AG08396 (cell line): ENCODE measurements at places on chromosomes 4 and X.
A peak's percentile ranks its signal among the peaks of the same experiment; 100 is the strongest.

GRCh38 chrX:41758401-41758800 is 34.4 kb downstream of the GPR82 start:
- no peak for DNase-seq

DNA sequence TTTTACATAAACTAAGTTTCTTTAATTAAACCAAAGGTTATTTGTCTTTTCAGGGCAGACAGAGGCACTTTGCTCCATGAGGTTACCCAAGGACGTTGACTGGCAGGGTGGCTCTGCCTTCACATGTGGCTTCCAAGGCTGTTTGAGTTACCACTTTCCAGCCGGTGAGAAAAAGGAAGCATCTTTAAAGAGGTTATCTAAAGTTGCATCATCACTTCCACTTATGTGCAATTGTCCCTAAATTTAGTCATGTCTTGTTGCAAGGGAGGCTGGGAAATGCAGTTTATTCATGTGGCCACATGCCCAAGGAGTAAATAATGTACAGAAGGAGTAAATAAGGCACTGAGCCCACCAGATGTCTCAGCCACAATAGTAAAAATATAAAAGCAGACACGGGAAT is 29.0 kb upstream of the RAP1GDS1 start:
- no peak for DNase-seq

DNA sequence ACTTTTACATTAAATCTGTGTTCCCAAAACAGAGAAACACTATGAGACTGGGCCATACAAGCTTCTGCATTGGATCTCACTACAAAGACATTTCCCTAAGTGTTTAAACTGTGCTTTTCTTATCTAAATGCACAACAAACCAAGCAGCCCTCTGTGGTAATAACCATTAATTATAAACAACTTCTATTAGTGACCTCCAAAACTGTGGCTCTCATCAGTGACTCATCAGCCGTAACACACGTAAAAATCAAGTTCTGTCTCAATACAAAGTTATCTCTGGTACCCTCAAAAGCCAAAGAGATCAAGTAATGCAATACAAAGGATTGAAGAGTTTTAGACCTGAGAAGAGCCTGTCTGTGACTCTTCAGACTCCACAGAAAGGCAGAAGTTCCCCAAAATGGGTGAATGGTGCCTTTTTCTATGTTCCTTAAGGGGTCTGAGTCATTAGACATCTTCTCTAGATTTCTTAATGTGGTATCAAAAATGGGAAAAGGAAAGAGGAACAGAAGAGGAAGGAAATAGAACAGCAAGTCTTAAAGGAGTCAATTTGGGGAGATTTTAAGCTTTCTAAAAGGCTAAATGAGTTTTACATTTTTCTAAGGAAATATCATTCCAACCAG is 189.8 kb upstream of the PPP1R2C start:
- DNase-seq, result no peak

DNA sequence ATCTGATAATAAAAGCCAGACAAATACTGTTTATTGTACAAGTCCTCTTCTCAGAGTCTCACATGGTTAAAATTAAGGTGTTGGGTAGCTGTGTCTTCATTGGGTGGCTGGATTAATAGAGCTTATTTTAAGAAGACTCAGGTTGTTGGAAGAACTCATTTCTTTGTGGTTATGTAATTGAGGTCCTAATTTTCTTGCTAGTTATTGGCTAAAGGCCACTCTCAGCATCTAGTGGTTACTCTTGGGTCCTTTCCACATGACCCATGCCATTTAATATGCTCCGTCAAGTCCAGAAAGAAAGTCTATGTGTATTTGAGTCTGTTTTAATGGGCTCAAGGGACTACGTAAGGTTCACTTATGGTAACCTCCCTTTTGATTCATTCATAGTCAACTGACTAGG is 1668.6 kb upstream of the AGA start:
- no peak for DNase-seq

DNA sequence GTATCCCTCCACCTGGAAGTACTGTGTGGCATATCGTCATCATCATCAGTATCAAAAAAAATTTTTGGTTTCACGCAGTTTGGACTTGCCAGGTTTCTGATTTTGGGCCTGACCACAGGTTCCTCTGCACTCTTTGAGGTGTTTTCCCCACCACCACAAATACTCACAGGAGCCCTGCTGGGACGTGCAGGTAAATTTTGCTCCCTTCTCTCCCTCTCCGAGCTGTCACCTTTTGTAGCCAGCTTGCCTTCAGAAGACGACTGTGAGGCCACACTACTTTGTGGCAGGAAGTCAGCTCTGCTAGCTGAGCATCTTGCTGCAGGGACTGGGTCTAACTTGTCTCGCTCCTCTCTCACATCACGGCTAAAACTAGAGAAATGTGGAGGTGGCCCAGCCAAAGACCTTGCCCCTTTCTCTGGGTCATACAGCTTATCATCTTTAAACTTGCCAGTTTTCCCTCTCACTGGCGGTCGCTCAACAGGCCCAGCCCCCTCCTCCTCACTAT is 2.8 kb downstream of the PJA1 start:
- DNase-seq, result no peak

- DNase-seq, result peak; percentile 46
Measured at GRCh38 chr4:113293043-113293560, 243.6 kb downstream of the ANK2 start.

GRCh38 chrX:97039363-97040029 is 155.8 kb downstream of the RPA4 start:
- no peak for DNase-seq
